GM23338 (cell line): ENCODE measurements at places on chromosomes 2 and 18. TPM values are rescaled to one million over a fixed set of nuclear protein-coding genes. Genes with fewer than 3 reads are reported as not detected.

DNA sequence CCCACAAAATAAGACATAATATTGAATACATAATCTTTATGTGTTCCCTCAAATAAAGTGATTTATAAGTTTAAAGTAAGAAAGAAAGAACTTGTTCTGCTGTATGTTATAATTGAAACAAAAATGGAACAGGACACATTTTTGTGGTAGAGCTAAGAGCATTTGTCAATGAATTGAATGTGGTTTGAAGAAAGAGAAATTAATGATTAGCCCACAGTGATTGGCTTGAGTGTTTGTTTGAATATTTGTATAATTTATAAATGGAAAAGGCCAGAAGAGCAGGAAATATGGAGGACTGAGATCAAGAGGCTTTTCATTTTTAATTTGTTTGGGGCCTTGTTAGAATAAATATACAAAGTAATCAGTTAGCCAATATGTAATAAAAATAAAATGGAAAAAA is 395.1 kb upstream of the CDH19 start:
- no peak for DNase-seq

DNA sequence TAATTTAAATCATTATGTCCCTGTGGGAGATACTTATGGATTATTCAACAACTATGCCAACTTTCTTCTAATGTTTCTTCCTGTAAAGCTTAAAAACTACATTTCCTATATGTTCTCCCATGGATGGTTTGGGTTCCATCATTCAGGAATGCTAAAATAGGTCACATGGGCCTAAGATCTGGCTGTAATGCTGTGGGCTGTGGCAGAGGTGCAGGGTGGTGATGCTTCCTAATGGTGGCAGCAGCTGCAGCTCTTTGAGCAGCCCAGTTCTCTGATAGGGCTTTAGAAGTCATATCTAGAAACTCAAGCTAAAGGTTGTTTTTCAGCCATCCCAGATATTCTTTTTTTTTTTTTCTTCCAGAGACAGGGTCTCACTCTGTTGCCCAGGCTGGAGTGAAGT is 266.1 kb downstream of the ZNF385B start:
- peak; percentile 46 for DNase-seq

GRCh38 chr2:113973810-113974209 is 83.9 kb downstream of the ACTR3 start:
- no peak for DNase-seq

- DNase-seq = peak; percentile 78
Observed at GRCh38 chr2:27320958-27321543, 1.8 kb downstream of the MPV17 start.

GRCh38 chr2:30803281-30803680 is 4.0 kb downstream of the CAPN13 start:
- DNase-seq = no peak

MYCN gene
- total RNA-seq = 145 and 161 TPM in 2 replicates
